NCI-H2081 treated with DMSO at 0.1 percent for 48 hours (cell line): ENCODE measurements at places on chromosomes 11 and 22.

- no peak for DNase-seq
Measured at GRCh38 chr11:114149689-114150407, 90.3 kb downstream of the ZBTB16 start.

DNA sequence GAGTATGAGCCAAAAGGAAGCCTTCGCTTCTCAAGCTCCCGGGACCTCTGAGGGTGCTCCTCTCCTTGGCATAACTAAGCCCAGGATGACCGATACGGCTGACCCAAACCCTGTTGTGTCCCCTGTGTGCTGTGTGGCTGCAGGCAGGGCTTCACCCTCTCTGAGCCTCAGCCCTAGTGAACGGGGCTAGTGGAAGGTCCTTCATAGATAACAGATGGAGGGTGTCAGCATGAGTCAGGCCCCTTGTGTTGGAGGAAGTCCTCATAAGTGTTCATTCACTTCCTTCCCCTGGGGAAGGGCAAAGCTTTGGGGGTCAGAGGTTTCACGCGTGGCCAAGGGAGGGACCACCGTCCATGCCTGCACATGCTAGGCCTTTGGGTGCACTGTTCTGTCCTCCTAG lies 21.5 kb downstream of the SHISAL1 start:
- no peak for DNase-seq

DNA sequence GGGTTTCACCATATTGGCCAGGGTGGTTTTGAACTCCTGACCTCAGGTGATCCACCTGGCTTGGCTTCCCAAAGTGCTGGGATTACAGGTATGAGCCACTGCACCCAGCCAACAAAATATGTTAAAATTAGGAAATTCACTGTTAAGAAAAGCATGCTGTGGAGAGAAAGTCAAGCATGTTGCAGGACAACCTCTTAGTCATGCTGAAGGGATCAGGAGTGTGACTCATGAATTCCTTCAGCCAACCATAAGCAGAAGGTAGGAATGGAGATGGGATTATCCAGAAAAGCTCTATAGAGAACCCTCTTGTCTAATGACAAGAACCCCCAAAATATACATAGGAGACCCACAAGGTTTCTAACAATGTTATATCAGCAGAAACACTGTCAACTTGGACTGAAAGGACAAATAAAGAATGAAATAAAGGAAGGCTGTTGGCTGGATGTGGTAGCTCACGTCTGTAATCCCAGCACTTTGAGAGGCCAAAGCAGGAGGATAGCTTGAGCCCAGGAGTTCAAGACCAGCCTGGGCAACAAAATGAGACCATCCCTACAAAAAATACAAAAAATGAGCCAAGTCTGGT lies 16.0 kb downstream of the MRTFA start:
- DNase-seq = no peak

DNA sequence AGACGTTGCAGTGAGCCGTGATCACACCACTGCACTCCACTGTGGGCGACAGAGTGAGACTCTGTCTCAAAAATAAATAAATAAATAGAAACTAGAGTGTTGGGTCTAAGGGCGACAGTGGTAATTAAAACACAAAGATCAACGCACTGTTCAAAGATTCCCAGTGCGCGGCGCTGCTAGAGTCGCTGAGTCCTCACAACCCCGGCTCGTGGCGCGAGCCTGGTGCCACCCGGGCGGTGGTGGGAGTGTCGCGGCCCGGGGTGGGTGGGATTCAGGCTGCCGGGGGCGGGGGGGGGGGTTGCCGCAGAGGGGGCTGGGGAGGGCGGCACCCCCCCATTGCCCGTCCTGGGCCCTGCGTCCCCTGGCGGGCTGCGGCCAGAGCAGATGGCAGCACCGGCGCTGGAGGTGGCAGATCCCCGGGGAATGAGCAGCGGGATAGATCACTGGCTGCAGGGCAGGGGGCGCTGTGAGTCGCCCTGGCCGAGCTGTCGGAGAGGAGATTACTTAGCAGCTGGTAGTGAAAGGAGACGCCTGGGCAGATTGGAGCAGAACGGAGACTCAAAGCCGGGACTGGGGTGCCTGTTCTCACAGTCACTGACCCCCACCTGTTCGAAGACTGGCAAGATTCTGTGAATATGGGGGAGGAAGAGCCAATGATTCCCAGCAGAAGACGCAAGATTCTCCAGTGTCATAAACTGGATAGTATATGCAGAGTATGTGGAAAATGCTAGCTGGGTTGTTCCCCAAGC lies 30.2 kb upstream of the APOBEC3A start:
- DNase-seq = no peak

DNA sequence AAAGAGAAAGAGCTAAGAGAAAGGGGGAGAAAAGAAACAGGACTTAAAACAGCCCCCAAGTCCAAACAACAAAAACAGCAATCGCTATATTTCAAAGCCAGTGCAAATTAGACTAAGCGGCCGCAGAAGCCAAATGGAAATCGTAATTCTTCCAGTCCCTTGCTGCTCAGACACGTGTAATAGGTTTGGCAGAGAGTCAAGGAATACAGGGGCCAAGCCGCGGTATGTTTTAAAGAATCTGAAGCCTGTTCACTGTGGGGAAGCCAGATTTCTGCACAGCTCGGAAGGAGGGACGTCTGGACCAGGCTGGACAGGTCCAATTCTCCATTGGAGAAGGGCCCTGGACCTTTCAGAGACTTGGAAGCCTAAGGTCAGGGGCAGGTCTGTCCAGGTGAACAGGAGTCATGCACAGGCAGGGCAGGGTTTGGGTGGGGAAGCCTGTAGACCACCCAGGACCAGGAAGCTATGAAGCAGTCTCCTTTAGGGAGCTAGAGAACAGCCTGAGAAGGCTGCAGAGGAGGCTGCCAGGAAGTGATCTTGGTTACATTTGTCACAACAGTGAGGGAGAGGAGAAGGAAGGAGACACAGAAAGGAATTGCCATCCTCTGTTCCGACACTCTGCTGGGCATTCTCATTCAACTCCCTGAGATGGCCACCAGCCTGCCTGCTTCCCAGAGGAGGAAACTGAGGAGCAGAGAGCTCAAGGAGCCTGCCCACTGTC lies 265.5 kb upstream of the ISX start:
- no peak for DNase-seq
